ENCODE measurements at places on chromosomes 3 and 15. TPM values are rescaled to one million over a fixed set of nuclear protein-coding genes. Genes with fewer than 3 reads are reported as not detected.

DNA sequence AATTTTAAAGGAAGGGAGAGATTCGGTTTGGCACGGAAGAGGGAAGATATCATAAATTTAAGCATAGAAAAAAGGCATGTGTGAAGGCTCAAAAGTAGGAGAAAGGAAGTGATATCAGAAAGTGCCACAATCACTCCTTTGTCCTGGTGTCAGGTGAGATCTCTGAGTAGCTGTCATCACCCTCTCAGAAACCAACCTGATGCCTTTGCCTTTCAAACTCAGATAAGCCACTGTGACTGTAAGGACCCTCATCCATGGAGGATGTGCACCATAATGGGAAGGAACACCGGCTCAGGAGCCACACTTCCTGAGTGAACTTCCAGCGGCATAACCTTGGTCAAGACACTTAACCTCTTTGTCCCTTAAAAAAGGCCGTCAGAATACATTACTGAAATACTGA is 318.7 kb upstream of the SEMA6D start:
- no peak for DNase-seq

The MYLK gene
- 3.2 TPM for total RNA-seq

DNA sequence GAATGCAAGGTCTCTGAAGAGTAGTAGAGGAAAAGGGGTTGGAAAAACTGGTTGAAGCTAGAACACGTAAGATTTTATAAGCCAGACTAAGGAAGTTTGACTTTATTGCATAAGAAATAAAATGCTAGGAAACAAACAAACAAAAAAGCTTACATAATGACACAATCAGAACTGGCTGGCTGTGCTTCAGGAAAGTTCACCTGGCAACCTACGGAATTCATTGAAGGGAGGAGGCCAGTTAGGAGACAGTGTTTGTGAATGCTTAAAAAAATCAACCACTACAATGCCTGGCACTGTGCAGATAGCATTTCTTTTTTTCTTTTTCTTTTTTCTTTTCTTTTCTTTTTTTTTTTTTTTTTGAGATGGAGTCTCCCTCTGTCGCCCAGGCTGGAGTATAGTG is 1.9 kb upstream of the ICE2 start:
- DNase-seq: no peak

The P2RY14 gene
- not detected for total RNA-seq

DNA sequence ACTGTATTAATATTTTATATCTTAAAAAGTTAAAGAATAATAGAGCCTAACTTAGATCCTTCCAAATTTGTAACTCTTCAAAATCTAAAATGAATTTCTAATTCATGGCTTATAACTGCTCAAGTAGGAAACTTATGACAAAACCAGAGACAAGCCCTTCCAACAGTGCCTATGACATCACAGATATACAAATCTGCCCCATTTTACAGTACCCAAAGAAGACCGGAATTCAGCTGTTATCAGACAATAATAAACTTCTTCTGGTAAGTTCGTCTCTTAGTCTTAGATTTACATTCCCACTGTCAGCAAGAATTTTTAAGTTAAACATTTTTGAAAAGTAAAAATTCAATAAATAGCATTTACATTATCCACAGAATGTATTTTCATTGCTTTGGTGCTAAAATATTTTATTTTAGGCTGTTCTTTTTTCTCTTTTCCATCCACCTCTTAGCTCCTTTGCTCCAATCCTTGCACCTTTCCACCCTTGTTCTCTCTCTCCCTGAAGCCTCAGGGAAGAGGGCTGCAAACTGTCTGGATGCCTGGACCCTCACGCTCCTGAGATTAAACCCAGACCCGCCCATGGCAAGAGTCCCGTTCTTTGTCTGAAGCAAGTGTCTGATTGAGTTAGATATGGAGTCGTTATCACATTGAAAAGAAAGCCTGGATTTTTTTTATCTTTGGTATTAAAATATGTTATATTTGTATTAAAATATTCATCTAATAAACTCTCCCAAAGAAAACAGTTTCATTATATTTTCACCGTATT is 312.7 kb downstream of the ZBTB20 start:
- no peak for DNase-seq

The IL17RE gene
- total RNA-seq: 2.6 TPM

DNA sequence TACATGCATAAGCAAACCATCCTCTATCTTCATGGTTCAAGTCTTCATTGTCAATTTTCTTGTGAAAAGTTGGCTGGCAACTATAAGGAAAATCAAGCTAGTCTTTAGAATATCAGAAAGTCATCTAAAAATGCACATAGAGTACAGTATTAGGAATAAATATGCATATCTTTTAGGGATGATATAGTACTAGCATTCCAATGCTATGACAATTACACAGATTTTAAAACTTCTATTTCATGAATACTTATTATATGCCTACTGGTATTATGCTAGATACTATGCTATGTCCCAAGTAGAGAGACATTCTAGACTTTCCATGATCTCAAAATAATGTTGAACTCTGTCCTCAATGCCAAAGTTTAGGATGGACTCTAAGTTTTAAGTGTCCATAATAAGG is 81.3 kb upstream of the NAALADL2 start:
- DNase-seq: no peak

The GASK1A gene
- 1.1 TPM for total RNA-seq

The SNTN gene
- total RNA-seq: not detected

- DNase-seq: peak; percentile 97
These were observed 4.0 kb downstream of the CHD2 start for GRCh38 chr15:92903966-92904721.

GRCh38 chr3:147393261-147393942 is 12.9 kb downstream of the ZIC4 start:
- DNase-seq: no peak

- DNase-seq: no peak
These were observed 16.6 kb downstream of the FAM240A start for GRCh38 chr3:46628901-46629369.
